Erythroblast (primary cell): ENCODE measurements at places on chromosomes 4 and X.

- DNase-seq = no peak
These were observed 35.5 kb downstream of the NOP14 start for GRCh38 chr4:2927696-2928075.

DNA sequence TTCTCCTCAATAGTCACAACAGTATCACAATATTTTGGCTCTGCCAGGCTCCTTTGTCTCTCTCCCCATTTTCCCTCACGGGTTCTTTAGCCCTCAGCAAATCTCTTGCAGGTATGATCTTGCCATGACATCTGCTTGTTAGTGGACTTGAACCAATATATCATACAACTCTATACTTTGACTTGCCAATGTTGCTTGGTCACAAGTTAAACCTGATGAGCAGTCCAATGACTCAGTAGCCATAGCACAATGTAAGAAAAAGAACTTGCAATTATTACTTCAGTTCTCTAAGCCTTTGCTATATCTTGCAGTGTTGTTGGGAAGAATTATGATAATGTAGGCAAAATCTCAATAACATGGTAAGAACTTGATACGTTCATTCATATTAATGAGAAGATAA lies 174.6 kb upstream of the NRK start:
- DNase-seq = no peak

GRCh38 chr4:77599378-77599777 lies 6.2 kb upstream of the CXCL13 start:
- peak; percentile 16 for DNase-seq

GRCh38 chr4:147480502-147480890 lies 401 bp upstream of the EDNRA start:
- DNase-seq = no peak

DNA sequence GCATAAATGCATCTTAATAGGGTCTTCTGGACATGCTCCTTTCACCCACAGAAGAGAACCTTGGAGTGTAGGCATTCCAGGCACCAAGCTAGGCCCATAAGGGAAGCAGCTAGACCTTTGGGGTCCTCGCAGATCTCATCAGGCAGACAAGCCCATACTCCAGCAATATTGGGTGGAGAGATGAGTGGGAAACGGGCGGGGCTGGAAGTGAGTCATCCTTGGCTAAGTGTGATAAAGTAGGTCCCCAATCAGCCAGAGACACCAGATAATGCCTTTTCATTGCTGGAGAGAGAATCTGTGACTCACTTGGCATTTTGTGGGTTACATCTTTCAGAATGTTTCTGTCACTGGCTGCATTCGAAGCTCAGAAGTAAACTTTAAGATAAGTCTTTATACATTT lies 133.3 kb upstream of the MBNL3 start:
- peak; percentile 87 for DNase-seq

GRCh38 chr4:6855692-6856297 lies 53.8 kb upstream of the TBC1D14 start:
- DNase-seq = peak; percentile 66

- DNase-seq = no peak
These were observed 222.4 kb downstream of the CCSER1 start for GRCh38 chr4:90349636-90350035.

- DNase-seq = no peak
These were observed 69.0 kb upstream of the ETNPPL start for GRCh38 chr4:108831886-108832285.

- no peak for DNase-seq
These were observed 24.4 kb downstream of the AIMP1 start for GRCh38 chr4:106340774-106341173.

- DNase-seq = no peak
These were observed 46.3 kb downstream of the TBCK start for GRCh38 chr4:106269711-106270110.

DNA sequence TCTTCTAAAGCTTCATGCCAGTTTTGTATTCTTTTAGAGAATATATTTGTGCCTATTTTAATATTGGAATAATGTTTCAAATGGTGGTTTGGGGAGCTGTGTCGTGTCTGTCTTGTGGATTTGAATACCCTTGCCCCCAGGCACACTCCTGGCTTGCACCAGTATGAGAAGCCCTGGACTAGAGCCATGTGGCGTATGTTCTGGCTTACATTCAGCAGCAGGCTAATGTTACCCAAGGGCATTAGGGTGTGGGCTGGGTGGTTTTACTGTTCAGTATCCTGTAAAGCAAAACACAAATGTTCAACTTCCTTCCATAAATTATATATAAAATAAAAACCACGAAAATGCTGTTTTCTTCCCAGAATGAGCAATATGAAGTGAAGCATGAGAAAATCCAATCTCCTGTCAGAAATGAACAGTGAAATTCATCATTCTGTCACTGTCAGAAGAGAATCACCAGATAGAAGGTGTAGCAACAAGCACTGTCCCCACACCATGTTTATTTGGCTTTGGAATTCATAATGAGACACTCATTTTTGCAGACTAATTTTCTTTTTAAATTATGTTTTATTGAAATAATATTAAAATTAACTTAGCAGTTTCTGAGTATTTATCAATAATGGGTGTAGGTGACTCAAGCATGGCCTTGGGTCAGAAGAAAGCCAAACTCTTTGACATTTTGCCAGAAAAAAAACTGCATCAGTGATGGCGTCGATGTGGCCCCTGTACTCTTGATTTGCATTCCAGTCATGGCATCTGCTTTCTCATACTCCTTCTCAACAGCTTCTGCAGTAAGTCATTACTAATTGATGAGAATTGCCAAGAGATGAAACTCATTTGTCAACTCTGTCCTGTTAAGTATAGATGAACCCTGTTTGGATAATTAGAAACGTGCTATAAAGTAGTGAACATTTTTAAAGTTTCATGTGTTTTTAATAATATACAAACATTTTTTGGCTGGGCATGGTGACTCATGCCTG lies 43.8 kb downstream of the WWC2 start:
- DNase-seq = peak; percentile 12
